ENCODE measurements at places on chromosomes 12 and 14.

- no peak for DNase-seq
Observed at GRCh38 chr14:21171128-21171527, 15.3 kb upstream of the OR5AU1 start.

GRCh38 chr12:5038781-5039311, 4.8 kb upstream of the KCNA5 start:
- no peak for DNase-seq

- DNase-seq = no peak
Observed at GRCh38 chr12:44774815-44775411, 101.2 kb downstream of the NELL2 start.

GRCh38 chr14:94305620-94306019, 12.6 kb upstream of the SERPINA10 start:
- DNase-seq = no peak

DNA sequence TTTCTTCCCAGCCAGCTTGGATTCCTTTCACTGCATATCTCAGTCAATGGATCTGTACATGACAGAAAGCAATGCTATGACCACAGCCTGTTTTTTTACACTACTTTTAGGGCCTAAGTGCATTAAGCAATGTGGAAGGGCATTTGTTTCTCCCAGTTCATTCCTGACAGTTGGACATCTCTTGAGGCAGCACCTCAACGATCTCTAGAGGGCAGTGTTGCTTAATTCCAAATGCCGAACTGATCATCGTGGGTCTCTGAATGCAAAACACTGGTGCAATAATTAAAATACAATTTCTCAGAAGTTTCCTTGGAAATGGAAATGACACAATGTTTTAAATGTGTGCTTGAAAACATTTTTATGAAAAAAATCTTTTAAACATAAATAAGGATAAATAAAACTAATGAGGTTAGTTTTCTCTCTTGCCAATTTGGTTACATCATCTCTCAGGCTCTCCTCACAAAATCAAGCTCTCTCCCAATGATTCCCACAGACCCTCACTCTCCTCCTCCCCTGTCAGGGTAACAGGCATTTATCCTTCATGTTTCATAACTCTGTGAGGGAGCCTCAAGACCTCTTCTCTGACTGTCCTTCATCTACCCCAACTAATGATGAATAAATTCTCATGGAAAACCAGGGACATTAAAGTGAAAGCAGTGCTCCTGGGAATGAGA, 192.4 kb upstream of the SLC16A7 start:
- DNase-seq = peak; percentile 75

DNA sequence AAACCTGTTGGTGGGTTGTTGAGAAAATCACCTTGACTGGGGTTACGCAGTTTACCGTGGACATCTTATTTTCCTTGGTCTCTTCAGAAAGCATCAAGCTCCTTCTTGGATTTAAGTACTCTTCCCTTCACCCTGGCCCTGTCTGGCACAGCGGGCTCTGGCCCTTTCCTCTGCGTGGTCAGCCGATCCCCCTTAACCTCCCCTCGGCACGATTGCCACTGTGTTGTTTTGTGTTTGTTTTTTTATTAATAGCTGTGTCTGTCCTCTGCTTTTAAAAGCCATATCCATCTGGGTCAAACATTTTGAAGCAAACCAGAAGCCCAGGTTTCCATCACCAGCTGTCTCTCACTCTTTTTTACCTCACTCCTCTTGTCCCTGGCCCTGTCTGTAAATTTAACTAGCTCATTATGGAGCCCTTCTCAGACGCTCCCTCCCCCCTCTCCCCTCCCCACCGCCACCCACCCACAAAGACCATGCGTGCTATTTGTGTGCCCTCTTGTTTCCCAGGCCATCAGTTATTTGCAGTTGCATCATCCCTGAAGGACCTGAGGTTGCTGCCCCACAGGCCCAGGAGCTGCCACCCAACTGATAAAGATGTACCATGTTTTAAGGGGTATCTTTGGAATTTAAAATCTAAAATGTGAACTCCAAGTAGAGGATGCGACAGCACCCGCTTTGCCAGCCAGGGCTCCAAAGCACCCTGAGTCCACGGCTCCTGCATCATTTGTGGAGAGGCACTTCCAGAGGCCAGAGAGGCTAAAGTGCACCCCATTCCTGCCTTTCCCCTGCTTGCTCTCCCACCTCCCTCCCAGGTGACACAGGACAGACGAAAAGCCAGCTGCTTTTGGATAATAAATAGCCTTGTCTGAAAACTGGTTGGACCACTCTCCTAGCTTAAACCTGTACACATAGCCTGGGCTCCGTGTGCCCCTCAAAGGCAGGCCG, 3.9 kb downstream of the BCL11B start:
- DNase-seq = no peak

GRCh38 chr12:54142114-54142475, 46.7 kb downstream of the SMUG1 start:
- DNase-seq = peak; percentile 84

- no peak for DNase-seq
Observed at GRCh38 chr14:70642303-70643235, 853 bp downstream of the TTC9 start.

DNA sequence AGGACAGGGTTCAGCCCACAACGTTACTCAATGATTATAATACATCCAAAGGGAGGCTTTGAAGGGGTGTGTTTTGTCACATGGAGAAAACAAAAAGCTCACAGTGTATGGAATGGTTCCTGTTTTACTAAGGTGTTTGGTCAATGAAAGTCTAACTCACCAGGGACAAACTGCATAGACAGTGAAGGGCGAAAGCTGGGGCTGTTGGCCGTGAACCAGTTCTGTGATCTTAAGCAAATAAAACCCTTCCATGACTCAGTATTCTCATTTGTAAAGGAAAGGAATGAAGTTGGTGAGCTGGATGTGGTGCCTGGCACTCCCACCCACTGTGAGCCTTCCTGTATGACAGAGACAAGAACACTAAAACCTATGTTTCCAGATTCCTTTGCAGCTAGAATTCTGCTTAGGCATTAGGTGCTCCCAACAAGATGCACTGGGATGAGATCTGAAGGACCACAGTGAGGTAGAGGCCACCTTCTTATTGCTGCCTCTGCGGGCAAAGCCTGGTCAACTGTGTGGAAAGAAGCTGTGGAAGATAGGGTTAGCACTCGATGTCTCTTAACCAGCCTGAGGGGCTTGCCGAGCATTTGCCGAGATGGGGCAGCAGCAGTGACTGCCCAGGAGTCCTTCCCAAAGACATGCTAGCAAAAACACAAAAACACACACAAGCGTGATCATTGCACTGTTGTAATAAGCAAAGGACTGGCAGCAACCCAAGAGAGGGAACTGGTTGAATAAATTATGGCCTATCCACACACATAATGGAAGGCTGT, 48.5 kb downstream of the VCPKMT start:
- DNase-seq = no peak

DNA sequence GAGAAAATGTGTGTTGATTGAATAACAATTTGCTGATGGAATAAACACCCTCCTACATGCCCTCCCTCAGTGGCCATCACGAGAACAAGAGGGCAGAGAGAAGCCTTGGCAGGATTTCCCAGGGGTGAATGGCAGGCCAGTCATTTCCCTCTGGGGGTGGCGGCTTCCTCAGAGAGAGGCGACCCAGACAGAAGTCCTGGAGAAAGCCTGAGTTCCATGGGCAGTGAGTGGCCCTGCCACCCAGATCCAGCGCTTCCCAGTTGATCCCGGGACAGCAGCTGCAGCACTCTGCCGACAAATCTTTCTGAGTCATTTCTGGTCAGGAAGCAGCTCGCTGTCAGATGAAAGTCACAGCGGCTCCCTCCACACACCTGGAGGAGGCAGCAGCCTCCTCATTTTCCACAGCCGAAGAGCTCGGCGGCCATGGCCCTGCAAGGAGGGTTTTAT, 123.0 kb downstream of the SCARB1 start:
- DNase-seq = no peak

- no peak for DNase-seq
Observed at GRCh38 chr14:47778631-47779030, 103.2 kb upstream of the MDGA2 start.

DNA sequence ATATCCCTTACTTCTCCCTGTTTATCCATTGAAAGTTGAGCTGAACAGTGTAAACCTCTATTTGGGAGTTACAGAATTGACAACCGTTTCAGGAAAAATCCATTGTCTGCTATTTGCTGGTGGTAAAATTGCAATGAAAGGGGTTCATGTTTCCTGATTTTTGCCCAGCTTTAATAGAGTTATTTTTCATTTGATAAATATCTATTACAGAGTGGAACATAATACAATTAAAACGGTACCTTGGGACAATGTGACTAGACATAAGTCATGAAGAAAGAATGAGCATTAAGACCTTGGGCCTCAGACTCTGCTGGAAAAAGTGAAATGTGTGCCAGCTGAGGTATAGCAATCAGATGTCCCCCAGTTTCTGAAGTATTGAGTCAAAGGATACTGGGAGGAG, 13.1 kb downstream of the PTPRR start:
- DNase-seq = no peak

GRCh38 chr12:113464452-113464775, 7.3 kb downstream of the LHX5 start:
- no peak for DNase-seq

DNA sequence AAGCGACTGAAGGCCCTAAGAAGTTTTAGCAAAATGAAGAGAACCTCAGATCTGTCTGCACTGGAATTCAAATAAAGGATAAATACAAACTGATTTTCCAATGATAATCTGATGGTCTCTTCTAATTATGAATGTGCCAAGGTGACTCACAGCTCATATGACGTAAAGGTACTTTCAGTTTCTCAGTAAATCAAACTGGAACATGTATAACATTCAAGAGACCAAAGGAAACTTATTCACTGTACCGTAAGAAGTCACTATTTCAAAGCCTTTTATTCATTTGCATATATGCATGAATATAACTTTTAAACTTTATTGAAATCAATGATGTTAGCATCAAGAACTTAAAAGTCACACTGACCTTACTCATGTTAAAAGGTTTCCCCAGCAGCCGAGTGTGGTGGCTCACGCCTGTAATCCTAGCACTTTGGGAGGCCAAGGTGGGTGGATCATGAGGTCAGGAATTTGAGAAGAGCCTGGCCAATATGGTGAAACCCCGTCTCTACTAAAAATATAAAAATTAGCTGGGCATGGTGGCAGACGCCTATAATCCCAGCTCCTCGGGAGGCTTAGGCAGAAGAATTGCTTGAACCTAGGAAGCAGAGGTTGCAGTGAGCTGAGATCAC, 52.2 kb downstream of the ATXN2 start:
- DNase-seq = no peak

- peak; percentile 91 for DNase-seq
Observed at GRCh38 chr14:51828017-51828797, 32.2 kb upstream of the GNG2 start.

DNA sequence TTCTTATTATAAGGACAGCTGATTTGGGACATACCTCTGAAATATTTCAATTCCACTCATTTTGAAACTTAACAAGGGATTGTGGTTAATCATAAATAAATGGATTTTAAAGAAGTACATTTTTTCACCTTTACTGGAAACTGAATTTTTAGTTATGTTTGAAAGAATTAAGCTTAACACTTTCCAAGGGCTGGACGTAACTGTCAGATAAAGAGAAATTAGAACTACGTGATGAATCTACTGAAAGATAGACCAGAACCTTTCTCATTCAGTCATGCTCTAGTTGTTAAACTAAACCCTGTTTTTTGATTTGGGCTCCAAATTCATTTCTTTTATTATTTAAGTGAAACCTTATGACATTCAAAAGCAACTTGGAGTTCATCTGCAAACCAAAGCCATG, 1892.1 kb upstream of the SEL1L start:
- DNase-seq = no peak

GRCh38 chr14:31510222-31510621, 22.4 kb upstream of the GPR33 start:
- peak; percentile 35 for DNase-seq

DNA sequence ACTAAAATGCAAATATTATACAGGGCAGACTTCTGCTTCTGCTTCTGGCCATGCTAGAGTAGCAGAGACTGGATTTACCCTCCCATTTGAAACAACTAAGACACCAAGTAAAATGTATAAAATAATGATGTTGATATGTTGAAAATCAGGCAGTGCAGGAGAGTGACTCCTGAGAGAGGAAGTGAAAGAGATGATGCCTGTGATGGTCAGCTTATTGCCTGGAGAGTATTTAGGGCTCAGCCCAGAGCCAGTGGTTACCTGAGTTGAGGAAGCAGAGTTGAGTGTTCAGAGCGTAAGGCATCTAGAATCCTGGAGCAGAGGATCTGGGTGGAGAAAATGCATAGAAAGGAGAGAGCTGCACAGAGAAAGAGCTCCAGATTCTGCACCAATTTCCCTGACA, 131.8 kb upstream of the C14orf180 start:
- no peak for DNase-seq

GRCh38 chr12:6921996-6922946, 5.5 kb upstream of the ATN1 start:
- DNase-seq = no peak

DNA sequence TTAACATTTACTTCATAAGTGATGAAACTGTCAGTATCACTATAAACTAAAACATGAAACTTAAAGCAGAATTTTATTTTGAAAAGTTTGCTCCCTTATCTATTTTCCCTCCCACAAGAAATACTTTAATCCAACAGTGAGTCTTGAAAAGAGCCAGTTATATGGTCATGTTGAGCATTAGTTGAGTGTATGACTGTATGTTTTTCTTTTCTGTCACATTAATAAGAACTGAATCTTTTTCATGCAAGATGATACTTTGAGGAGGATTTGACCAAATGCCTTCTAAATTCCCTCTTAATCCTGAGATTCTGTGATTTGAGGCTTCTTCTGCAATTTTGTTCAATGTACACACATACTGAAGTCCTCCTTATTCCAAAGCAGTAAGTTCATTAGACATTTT, 33.7 kb upstream of the YARS2 start:
- DNase-seq = no peak

DNA sequence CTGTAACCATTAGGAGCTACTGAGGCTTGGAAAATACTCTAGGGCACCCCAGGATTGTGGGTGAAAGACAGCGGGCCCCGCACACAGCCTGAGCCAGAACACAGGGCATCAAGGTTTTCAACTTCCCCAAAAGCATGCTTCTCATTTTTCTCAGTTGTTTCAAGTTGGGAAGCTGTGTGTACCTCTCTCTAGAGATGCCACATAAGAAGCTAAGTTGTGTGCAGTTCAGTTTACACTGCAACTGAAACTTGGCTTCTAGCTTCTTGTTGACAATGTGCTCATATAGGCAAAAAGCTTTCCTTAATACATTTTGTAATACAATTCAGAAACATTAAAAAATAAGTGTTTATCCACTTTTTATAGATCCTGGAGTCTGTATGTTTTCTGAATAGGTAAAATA, 88.1 kb upstream of the PTPRR start:
- DNase-seq = no peak

GRCh38 chr12:12881151-12881909, 10.0 kb upstream of the GPRC5A start:
- peak; percentile 10 for DNase-seq

GRCh38 chr12:91778938-91779400, 366.7 kb downstream of the BTG1 start:
- DNase-seq = peak; percentile 79

- DNase-seq = no peak
Observed at GRCh38 chr12:29533815-29534489, 36.5 kb upstream of the OVCH1 start.

- no peak for DNase-seq
Observed at GRCh38 chr14:56180754-56181542, 62.7 kb downstream of the PELI2 start.
